ENCODE measurements at places on chromosomes 3 and 15.
A peak's percentile ranks its signal among the peaks of the same experiment; 100 is the strongest.

DNA sequence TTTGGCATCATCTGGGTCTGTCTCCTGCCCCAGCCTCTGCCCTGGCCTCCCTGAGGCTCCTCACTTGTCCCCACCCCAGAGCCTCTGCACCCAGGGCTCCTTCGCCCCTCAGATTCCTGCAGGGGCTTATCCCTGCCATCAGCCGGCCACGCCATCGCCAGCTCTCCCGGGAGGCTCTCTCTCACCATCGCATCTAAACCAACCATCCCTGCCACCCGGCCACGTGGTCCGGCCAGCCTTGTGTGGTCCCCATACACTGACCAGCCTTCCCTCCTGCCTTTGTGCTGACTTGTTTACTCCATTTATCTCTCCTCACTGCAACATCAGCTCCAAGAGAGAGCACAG is 134.3 kb upstream of the IQSEC1 start:
- no peak for DNase-seq

GRCh38 chr15:57302640-57303257 is 73.6 kb upstream of the CGNL1 start:
- no peak for DNase-seq

DNA sequence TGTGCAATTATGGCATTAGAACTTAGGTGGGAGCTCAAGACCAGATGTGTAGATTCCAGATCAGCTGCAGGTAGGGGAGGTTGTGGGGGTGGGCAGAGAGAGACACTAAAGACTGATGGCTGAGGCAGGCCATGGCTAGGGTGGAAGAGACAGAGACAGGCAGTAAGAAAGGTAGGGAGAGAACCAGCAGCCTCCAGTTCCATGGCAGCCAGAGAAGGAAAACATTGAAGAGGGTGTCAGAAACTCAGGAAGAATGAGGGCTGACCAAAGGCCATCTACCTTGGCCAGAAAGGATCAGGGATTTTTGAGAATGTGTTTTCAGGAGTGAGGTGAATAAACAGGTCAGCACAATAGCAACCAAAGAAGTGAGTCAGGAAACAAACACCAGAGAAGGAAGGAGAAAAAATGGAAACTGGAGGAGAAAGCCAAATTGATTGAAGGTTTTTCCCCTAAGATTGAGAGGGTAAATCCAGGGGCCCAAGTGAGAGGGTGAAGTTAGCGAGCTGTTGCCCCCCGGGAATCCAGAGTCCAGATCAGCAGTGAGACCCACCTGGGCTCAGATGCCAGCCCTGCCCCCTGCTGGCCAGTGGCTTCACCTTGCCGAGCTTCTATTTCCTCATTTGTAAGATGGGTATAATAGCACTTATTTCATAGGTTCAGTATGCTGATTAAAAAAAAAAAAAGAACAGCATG is 41.0 kb downstream of the ABHD2 start:
- no peak for DNase-seq

- DNase-seq: no peak
Observed at GRCh38 chr3:63931290-63931689, 19.1 kb upstream of the SCAANT1 start.

DNA sequence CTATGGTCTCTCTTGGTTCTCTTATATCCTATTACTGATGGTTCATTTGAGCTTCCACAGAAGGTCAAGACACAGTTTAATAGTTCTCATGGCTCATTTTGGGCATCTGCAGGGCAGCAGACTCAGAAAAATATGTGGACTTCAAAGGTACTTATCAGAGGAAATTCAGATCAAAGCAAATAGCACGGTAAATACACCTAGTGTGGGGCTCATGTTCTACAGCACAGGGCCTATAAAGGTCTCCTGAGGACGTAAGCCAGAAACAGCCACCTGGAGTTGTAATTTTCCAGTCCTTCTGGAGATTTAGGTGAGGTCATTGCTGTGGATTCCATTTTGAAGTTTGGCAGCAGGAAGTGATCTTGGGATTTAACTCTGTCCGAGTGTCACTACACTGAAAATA is 134.5 kb upstream of the SGO1 start:
- DNase-seq: no peak

- DNase-seq: no peak
Observed at GRCh38 chr3:52468336-52468735, 12.9 kb downstream of the NISCH start.

DNA sequence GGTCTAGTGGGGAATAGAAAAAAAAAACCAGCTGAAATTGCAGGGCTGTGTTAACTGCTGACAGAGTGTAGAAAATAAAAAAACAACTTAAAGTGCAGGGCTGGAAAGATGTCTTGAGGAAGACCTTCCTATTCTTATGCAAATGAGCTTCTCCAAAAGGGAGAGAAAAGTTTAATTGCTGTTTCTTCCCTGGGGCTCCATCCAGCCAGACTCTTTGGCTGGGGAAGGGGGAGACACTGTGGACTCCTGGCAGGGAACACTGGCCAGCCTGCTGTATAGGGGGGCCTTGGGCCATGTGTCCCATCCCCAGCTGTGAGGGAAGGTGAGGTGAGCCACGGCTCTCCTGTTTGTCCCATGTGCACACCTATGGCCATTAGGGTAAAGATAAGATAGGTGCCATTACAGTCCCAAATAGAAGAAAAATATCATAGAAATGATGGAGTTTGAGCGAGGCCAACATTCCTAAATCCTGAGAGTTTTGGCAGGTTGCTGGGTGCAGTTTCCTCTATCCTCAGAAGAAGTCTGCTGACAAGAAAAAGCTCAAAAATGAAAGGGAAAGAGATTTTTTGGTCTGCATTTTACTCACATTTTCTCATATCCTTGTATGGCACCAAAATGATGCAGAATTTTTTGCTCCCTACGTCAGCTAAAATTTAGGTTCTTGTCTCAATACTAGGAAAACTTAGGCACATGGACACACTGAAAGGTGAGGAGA is 901.7 kb downstream of the PLOD2 start:
- no peak for DNase-seq

GRCh38 chr3:88996691-88997090 is 110.7 kb upstream of the EPHA3 start:
- no peak for DNase-seq

GRCh38 chr15:51447855-51448621 is 106.6 kb downstream of the GLDN start:
- no peak for DNase-seq

DNA sequence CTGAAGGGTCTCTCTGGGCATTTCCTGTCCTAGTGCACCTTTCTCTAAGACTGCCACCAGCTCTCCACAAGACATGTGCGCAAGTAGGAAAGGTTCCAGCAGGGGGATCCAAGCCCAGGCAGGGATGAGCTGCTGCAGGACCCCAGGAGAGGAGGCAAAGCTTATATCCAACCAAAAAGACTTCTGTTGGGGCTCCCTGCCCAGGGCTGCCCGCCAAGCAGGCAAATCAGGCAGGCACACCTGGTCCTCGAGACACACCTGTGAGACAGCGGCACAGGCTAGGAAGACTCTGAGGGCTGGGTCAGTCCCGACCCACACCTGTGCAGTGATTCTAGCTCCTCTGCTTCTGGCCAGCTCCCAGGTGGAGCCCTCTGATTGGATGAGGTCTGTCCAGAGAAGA is 80.6 kb downstream of the MYLK start:
- DNase-seq: no peak

GRCh38 chr15:66648588-66648987 is 53.4 kb upstream of the SMAD6 start:
- no peak for DNase-seq

DNA sequence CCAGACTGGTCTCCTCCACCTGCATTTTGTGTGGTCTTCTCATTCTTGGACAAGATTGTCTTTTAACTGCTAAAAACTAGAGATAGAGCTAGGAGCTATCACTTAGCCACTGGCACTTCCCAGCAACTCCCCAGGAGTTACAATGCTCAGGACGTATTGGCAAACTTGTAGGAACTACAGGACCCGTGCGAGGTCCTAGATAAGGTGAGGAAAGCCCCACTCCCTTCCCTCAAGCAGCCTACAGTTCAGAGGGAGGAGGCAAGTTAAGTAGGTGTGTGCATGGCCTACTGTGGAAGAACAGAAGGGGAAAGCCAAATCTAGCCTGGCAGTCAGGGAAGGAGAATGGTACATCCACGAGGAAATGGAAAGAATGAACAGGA is 504.7 kb upstream of the PROK2 start:
- DNase-seq: no peak

DNA sequence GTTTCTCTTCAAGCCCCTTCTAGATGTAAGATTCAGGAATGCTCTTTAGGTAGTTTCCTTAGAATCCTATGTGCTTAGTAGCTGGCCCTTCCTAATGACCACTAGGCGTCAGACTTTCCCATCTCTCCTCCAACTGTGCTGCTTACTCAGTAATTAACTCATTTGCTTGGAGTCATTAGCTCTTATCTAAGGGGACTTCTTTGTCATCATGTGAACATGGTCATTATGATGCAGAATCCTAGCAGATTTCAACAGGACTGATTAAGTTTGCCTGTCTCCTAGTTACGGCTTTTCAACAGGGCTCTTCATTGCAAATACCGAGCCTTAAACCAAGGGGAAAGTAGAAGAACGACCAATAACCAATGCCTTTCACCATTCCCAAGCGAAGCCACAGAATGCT is 46.4 kb downstream of the GJD2 start:
- DNase-seq: no peak

DNA sequence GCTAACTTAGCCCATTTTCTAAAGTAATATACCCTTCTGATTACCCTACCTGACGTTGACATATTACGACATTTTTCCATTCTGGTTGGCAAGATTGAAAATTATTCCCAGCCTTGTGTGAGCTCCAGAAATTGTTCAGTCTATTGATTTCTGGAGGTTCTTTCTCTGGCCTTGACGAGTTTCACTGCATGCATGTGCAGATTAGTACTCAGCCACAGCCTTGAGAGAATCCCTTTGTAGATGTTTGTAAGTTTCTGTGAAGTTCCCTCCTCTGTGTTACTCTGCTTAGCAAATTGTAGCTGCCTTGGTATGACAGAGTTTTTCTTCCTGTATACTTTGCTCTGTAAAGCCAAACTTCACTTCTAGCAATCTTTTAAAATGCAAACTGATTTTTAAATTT is 27.5 kb downstream of the TRIM69 start:
- no peak for DNase-seq

DNA sequence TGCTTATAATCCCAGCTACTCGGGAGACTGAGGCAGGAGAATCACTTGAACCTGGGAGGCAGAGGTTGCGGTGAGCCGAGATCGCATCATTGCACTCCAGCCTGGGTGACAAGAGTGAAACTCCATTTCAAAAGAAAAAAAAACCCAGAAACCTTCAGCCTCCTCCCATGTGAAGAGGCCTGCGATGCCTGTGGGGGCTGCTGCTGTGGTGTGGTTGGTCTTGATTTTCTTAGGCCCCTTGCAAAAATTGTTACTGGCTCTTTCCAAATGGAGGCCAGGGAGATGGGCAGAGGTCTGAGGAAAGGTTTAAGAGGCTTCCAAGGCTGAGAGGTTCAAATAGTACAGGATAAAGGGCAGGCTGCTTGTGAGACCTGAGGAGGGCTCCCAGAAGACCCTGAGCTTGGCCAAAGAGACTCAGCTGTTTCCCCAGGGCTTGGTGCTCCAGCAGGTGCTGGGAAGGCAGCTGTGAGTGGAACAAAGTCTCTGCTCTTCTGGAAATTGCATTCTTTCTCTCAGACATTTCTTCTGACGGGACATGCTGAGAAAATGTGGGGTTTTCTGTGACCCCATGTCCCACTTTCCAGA is 18.4 kb downstream of the GCSAM start:
- no peak for DNase-seq

DNA sequence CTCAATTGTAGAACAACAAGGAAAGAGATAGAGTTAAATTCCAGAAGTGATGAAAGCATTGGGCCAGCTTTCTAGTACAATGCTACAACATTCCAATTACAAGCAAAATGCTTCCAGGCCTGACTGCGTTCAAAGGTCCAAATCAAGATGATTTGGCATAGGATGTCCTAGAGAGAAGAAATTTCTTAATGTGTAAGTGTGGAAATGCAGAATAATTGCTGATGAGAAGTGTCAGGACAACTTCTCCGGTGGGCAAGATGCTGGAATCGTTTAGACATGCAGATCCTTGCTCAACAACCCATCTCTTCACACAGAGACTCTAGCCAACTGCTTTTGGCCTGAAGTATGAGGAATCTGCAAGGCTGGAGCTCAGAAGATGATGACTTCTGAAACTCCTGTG is 71.1 kb upstream of the PDZRN3 start:
- DNase-seq: peak; percentile 27

DNA sequence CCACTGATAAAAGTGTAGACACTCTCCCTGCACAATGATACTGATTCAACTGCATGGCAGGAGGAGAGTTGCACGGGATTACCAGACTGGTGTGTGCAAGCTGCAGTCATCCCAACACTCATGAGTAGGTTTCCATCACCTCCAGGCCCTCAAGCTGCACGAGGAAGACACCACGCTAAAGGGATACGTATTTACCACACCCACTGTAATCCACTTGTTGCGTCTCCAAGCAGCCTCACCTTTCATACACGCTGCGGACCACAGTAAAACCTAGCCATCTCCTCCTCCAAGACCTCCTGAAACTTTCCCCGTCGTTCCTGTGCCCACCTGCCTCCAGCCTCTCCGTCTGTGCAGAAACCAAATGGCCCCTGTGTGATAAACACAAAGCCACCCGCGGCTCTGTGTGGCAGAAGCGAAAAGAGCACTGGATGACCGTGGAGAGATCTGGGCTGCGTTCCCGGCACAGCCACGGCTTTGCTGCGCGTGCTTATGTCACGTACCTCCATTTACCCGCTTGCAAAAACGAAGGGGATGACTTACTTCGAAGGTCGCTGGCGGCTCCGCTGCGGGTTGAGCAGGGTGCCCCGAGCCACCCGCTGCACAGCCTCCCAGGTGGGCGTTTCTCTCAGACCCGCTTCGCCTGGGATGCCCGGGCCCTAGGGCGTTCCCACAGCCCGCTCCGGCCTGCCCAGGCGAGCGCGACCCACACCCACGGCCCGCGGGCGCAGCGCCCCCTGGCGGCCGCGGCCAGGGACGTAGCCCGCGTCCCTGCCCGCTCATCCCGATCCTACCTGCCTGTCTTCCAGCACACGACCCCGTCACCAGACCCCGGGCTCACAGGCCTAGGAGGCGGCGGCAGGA is 643 bp downstream of the ABCC5 start:
- DNase-seq: peak; percentile 19

DNA sequence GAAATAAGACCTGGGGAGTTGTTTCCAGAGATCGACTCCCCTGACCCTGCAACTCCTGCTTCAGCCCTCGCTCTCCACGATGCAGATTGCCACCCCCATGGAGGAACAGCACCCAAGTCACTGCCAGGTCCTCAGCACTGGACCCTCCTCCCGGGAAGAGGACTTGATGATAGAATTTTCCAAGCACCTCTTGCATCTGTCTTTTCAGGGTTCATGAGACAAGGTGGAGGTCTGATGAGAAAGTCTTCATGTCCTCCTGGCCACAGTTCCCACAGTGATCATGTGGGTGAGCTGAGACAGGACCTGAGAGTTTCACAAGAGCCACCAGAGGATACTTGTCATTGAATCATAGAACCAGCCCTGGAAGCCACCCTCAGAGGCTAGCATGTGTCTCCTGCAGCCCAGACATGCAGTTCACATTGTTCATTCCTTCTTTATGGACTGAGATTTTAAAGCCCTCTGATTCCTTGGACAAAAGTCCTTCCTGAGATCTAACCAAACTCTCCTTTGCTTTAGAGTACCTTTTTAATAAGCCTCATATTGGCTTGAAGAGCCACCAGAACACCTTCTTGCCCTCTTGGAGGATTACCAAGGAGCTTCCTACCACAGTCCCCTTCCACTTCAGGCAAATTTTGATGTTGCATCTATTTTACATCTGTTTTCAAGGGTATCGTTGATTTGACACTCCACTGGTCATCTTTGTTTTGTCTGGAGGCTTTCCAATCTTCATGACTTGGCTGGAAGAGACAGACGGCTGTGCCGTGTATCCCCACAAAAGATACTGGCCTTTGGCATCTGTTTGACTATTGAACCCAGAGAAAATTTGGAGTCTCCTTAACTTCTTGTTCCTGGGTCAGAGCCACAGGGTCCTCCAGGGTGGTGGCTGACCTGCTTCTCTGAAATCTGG is 224.8 kb upstream of the BHLHE40 start:
- DNase-seq: peak; percentile 81

GRCh38 chr3:107976202-107976800 is 114.5 kb downstream of the CD47 start:
- no peak for DNase-seq

Measured in lower leg skin (tissue), 4 donors.